ENCODE measurements at places on chromosomes 13 and 19.

GRCh38 chr13:91946498-91947070 is 548.2 kb downstream of the GPC5 start:
- DNase-seq, result peak; percentile 50

GRCh38 chr13:40644838-40645604 is 21.4 kb downstream of the FOXO1 start:
- DNase-seq, result no peak

GRCh38 chr19:2858864-2859263 is 8.3 kb upstream of the ZNF556 start:
- no peak for DNase-seq

- DNase-seq, result peak; percentile 69
Measured at GRCh38 chr19:34480971-34481841, at the start of gene WTIP. WTIP (plus strand) TSS chr19:34481758; CDS start chr19:34481975, 217 bp downstream.

DNA sequence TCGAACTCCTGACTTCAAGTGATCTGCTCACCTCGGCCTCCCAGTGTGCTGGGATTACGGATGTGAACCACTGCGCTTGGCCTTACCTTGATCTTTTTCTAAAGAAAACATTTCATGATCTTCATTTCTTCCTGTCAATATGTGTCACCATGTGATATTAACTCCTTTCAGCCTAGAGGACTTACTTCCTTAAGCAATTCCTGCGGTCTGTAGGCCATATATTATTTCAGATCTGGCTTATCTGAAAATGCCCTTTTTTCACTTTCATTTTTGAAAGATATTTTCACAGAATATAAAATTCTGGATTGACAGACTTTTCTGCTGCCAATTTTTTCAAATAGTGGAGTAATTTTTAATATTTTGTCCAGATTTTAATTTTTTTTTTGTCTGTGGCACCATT is 2.0 kb upstream of the GPR32 start:
- DNase-seq, result no peak

DNA sequence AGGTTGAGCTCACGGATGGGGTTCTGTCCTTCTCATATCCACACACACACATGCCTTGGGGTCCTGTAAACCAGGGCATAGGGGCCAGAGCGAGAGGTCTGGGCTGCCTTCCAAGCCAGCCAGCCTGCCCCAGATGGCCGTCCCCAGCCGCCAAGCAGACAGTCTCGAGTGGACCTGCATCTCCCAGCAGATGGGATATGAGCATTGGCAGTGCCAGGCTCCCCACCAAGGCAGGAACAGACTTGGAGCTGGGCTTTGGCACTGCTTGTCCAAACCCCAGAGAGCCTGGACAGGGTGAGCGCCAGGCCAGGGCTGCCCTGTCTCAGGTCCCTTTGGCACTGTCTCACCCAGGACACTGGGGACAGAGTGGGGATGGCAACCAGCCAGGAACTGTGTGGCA is 130.4 kb downstream of the DPF1 start:
- no peak for DNase-seq

- peak; percentile 51 for DNase-seq
Measured at GRCh38 chr19:58474997-58475713, 997 bp upstream of the ZNF446 start.

All from DMS53 (cell line).